NCI-H1105 (cell line): ENCODE measurements at places on chromosomes 12 and 14.

DNA sequence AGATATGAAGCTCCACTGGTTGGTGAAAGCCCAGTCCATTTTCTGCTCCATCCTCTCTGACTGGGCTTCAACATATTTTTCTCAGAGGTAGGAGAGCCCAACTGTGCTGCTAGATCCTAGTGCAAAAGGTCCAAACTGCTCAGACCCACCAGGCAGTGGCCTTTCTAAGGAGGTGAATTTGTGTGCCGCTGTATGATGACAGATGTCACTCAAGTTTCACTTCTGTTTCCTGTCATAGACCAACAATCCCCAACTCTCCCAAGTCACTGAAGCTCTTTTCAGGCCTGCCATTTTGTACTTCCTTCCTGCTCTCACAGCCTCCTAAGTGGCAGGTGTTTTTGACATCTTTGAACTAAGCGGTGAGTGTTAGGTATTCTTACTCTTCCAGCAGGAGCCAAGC is 16.4 kb upstream of the RNASE4 start:
- no peak for DNase-seq

DNA sequence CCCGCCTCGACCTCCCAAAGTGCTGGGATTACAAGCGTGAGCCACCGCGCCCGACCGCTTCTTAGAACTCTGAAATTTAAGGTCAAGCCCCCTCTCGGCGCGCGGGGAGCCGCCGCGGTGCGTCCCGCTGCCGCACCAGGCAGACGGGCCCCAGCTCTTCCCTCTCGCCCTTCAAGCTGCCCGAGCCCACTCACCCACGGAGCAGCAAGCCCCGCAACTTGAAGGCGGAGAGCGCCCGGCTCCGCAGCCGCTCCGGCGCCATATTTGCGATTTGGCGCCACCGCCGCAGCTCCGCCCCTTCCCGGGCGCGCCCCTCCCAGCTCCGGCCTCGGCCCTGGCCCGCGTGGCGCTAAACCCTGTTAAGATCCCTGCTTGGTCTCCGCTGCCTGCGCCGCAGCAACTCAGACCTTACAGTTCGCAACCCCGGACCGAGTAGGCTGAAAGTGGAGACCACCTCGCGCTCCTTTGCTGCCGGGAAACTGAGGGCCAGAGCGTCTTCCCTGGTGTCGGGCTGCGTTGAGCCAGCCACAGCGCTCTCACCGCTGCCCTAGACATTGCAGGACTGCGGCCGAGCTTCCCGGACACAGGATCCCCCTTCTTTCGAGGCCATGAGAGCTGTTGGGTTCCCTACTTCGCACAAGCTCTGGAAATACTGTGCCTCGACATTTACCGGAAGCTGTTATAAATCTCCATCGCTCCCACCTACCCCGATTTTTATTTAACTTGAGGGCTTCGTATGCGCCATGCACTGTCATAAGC is at the start of gene POLE2:
Gene POLE2, minus strand, starts transcription at position 273 of the 759 bp plus-strand sequence. Its CDS starts 11 bp downstream, at position 262.
- DNase-seq = no peak

DNA sequence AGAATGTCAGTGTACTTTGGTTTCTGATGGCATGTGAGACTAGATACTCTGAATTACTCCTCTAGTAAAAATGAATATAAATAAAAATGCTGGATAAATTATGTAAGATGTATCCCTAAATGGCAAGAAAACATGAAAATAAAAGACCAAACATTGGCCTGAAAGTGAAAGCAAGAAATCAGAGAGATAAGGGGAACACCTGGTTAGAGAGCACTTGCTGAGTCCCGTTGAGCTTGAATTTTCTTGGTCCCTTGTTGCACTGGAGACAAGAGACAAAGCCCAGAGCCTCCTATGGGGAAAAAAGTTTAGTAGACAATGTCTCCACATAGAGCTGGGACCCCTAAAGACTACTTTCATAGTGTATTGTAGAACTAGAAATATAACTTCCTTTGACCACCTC is 23.9 kb downstream of the RASSF8 start:
- no peak for DNase-seq

DNA sequence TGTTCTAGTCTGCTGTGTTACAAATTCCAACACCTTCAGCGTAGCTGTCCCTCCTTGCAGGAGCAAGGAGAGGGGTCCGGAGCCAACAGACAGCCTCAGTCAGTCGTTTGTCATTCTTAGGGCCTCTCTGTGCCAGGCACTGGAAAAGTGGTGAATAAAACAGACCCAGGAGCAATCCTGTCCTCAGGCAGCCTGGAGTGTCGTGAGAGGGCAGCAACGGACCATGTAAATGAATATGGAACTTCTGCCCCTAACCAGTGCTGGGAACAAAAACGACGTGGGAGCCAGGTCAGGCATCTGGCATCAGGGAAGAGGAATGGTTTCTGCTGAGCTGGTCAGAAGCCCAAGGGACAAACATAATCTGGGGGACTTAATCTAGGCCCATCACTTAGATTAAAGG is 64.8 kb upstream of the PSMC1 start:
- DNase-seq = no peak

DNA sequence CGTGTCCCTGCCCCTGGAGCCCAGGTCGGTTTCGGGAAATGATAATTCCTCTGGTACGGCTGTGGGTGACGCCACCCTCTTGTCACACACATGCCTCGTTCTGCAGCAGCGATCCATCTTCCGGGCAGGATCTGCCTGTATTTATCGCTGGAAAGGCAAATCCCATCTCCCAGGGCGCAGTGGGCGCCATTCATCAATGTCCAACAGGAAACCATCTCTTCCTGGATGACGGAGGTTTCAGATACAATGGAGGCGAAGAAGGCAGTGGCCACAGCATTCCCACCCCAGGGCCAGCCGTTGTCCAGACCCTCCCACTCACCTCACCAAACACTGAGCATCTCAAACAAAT is 74.2 kb downstream of the NOC4L start:
- DNase-seq = no peak

DNA sequence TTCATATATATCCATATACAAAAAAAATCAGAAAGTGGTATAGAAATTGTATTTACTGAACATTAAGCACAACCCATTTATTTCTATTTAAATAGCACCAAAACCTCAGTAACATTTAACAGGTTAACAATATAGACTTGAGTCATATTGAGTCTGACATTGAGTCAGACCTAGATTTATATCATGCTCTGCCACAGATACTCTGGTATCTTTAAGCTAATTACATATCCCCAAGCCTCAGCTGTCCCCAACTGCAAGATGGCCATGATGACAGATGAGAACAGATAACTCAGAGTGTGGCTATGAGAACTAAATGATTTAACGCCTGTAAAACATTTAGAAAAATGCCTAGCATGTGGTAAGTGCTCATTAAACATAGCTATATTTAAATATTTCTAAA is 40.3 kb downstream of the IFNG start:
- no peak for DNase-seq

- peak; percentile 28 for DNase-seq
These were observed 585 bp downstream of the GPATCH2L start for GRCh38 chr14:76152333-76152681.

DNA sequence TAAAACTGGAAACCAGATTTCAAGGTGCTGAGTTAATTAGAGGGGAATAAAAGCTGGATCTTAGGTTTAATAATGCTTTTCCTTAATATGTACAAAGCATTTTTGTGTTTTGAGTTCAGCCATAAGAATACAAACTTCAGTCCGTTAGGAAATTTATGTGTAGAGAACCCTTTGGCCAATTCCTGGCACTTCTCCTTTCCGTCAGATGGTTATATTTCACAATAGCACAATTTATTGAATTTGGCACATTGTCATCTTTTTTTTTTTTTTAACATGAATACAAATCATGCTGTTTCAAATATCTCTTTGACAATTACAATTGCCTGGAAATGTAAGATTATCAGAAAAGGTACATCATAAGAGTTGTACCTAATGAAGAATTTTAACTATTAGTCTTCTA is 56.2 kb upstream of the DDHD1 start:
- DNase-seq = no peak

GRCh38 chr14:105192866-105193731 is 12.0 kb upstream of the NUDT14 start:
- no peak for DNase-seq

DNA sequence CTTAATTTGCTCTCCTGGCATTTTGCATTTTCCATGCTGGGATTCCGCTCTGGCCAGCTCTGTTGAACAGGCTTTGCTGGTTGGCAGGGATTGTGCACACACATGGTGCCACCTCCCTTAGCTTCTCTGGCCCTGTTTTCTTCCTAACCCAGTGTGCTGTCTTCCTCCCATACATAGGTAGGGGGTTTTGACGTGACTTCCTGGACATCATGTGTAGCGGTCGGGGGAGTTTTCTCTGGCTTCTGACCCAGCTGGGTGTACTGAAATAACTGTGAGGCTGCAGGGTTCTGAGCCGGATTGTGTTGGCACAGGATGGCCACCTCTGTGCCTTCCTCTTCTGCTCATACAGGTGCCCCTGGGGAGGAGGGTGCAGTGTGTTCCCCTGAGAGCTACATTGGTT is 25.7 kb downstream of the C14orf132 start:
- no peak for DNase-seq

DNA sequence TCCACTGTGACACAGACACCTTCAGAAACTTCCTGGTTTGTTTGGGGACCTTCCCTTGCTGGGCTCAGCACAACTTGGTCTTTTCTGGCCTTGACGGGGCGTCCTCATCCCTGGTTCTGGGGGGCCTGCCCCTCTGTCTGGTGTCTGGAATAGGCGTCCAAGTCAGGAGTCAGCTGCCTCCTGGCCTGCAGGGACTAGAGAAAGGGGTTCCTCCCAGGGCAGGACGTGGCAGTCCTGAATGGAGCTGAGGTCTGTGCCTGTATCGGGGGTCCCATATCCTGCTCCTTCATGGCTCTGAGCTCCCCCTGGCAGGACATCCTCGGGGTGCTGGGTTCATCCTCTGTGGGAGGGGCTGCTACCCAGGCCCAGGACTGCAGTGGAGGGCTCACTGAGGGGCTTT is 384.0 kb downstream of the TMEM121 start:
- DNase-seq = no peak

DNA sequence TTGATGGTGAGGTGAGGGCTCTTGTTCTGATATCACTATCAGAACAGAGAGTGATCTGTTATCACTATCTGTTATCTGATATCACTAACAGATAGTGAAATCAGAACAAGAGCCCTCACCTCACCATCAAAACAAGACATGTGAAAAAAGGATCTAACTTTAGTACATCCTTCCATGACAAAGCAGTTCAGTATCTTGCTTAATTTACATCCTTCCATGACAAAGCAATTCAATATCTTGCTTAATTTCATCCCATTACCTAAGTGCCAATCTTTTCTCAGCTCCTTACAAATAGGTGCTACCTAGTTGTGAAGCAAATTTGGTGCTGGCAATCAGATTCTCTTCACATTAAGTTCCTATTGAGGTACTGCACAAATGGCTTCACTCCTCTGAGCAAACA is 1865.6 kb upstream of the FLRT2 start:
- no peak for DNase-seq

- DNase-seq = no peak
These were observed 575 bp downstream of the TRAF3 start for GRCh38 chr14:102777711-102778337.

- no peak for DNase-seq
These were observed 28.3 kb downstream of the DUSP16 start for GRCh38 chr12:12534166-12534866.

GRCh38 chr12:26297396-26298070 is 102.2 kb downstream of the SSPN start:
- DNase-seq = no peak

DNA sequence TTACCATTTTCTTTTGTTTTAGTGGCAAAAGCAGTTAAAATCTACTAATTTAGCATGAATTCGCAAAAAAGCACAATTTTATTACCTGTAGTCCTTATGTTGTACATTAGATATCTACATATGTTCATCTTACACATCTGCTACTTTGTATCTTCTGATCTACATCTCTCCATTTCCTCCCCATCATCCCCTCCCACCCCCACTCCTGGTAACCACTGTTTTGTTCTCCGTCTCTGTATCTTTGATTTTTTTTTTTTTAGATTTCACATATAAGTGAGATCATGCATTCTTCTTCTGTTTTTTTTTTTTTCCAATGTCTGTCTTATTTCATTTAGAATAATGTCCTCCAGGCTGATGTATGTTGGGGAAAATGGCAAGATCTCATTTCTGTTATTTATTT is 922.7 kb downstream of the VRK1 start:
- DNase-seq = no peak

- no peak for DNase-seq
These were observed 68.6 kb downstream of the FIGNL2 start for GRCh38 chr12:51779876-51780275.

DNA sequence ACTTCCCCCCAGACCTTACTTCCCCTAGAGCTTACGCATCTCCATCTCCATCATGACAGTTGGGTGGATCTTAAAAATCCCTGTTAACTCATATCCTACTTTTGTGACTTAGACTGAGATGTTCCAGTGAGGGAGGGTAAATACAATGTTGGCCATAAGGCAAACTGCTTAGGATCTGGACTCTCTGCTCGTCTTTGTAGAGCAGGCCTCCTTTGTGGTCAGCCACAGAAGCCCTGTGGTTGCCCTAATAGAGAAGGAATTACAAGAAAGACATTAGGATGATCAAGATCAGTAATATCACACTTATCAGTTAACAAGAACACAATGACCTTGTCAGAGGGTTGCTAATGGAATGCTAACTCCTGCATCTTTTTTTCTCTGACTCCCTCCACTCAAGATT is 52.0 kb downstream of the TMEM132C start:
- no peak for DNase-seq

DNA sequence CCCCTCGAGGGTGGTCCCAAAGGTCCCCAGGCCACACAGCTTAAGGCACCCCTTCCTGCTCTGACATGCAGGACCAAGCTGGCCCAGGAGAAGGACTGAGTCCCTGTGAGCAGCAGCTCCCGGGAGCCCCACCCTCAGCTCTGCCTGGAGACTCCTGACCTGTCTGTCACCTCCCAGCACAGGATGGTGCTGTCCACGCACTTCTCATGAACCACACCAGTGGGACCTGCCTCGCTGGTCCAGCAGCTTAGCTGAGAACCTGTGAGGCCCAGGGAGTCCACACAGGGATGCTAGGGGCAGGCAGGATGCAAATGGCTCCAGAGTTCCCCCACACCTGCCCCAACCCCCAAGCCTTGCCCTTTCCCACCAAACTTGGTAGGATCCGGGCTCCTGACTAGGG is 27.7 kb downstream of the CCDC85C start:
- DNase-seq = no peak
